ENCODE measurements at places on chromosomes 5 and 9. TPM values are rescaled to one million over a fixed set of nuclear protein-coding genes. Genes with fewer than 3 reads are reported as not detected.

PCDHAC2 gene
- not detected for total RNA-seq

DNA sequence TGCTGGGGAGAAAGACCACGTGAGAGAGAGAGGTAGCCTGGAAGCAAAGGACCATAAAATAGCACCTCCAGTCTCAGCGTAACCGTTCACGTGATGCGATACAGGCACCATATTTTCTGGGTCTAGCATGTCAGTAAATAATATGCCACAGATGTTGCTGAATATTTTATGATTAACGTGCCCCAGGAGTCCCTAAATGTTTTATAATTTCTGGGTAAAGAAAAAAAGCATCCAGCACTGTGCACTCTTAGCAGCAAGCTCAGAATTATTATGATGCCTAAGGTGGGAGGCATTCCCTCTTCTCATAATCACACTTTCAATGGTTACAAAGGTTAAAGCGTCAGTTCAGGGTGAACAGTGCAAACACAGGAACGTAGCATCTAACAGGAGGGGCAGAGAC lies 121.8 kb downstream of the CAVIN4 start:
- no peak for DNase-seq

DNA sequence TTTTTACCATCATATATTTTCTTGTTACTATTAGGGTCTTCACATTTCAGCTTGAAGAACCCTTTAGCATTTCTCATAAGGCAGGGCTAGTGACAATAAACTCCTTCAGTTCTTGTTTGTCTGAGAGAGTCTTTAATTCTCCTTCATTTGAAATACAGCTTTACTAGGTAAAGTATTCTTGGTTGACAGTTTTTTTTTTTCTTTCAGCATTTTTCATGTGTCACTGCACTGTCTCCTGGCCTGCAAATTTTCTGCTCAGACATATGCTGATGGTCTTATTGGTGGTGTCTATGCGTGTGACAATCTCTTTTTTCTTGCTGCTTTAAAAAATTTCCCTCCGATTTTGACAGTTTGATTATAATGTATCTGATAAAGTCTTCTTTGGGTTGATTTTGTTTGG lies 399.9 kb downstream of the SH3GL2 start:
- DNase-seq: no peak

- DNase-seq: no peak
These were observed 40.4 kb downstream of the EXD3 start for GRCh38 chr9:137382444-137383080.

GRCh38 chr5:154862766-154863165 lies 4.3 kb downstream of the CNOT8 start:
- no peak for DNase-seq

- no peak for DNase-seq
These were observed 2.5 kb upstream of the HRH2 start for GRCh38 chr5:175655411-175655810.

DNA sequence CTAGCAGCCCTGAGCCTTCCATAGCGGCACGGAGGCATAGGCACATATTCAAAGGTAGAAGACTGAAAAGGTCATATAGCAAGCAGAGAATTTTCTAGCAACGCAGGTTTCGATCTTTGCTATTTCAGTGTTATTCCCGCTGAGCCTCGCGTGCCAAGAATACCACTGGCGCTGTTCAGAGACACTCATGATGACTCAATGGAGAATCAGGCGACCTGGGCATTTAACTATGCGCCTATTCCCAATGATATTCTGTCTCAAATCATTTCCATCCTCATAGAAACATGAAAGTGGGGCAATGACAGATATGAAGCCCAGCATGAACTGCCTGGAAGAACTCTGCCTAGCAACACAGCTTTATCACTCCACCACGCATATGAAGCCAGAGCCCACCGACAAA lies 59.9 kb downstream of the EFNA5 start:
- no peak for DNase-seq

Data from HFFc6 (cell line).